ENCODE measurements at places on chromosomes 12 and 14.

DNA sequence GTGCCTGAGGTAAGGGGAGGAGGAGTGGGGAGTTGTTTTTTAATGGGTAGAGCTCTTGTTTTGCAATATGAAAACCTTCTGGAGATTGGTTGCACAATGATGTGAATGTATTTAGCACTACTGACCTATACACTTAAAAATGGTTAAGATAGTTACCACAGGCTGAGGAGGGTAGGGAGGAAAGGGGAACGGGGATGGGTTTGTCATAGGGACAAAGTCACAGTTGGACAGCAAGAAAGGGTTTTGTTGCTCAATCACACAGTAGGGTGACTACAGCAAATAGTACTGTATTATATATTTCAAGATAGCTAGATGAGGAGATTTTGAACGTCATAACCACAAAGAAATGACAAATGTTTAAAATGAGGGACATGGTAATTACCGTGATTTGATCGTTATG lies 1562.4 kb downstream of the AACS start:
- DNase-seq: no peak

DNA sequence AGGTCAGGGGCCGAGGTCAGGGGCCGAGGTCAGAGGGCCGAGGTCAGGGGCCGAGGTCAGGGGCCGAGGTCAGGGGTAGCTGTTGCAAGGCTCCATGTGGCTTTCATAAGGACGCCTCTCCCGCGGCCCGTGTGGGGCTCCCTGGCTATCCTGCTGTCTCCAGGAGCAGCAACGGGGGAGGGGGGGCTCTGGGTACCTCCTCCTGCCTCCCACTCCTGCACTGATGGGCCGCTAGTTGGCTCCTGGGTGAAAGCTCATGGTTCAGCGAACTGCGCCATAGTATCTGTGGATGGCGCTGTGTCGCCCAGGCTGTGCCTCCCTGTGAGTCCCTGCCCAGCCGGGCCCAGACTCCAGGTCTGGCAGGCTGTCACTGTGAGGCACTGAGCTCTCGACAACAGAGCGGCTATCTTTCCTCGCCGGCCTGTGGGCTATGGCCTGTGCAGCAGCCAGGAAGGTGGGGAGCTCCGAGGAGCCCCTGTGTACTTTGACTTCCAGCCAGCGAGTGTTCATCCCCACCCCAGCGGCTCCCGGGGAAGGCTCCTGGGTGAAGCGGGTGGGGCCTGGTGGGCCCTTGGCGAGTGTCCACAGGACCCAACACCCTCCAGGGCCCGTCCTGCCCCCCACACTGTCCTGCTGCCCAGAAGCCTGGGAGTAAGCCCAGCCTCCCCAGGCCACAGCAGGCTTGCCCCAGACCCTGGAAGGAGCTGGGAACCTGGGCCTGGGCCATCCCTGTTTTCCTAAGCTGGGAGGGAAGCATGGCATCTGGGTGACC lies 8.1 kb downstream of the RFLNA start:
- no peak for DNase-seq

DNA sequence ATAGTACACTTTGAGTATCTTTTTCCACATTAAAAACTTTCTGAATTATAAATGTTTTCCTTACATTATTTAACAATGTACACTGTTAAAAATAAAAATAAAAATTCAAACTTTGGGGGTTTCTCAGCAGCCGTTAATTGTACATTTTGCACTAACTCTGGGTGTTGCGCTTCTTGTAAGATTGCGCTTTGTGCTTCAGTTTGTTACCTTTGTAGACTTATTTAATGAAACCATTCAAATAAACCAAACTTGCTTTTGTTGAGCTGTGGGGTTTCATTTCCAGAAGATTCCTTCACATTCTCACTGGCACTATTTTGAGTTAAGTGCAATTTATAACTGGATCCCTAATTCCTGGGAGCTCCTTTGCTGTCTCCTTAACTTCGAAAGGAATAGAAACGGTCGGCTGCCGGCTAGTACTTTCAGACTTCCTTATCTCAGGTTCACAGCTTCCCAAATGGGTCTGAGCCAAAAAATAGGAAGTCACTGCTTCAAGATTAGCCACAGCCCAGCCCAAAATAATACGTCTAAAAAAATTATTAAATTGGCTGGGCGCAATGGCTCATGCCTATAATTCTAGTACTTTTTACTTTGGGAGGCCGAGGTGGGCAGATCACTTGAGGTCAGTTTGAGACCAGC lies 38.2 kb downstream of the RAD52 start:
- DNase-seq: no peak

- no peak for DNase-seq
These were observed 45.1 kb downstream of the ARID2 start for GRCh38 chr12:45774508-45775162.

Data from NCI-H774 (cell line).